HFF-Myc (cell line): ENCODE measurements at places on chromosomes 2 and 18.

- no peak for DNase-seq
Observed at GRCh38 chr2:22282220-22282619, 1102.8 kb upstream of the KLHL29 start.

DNA sequence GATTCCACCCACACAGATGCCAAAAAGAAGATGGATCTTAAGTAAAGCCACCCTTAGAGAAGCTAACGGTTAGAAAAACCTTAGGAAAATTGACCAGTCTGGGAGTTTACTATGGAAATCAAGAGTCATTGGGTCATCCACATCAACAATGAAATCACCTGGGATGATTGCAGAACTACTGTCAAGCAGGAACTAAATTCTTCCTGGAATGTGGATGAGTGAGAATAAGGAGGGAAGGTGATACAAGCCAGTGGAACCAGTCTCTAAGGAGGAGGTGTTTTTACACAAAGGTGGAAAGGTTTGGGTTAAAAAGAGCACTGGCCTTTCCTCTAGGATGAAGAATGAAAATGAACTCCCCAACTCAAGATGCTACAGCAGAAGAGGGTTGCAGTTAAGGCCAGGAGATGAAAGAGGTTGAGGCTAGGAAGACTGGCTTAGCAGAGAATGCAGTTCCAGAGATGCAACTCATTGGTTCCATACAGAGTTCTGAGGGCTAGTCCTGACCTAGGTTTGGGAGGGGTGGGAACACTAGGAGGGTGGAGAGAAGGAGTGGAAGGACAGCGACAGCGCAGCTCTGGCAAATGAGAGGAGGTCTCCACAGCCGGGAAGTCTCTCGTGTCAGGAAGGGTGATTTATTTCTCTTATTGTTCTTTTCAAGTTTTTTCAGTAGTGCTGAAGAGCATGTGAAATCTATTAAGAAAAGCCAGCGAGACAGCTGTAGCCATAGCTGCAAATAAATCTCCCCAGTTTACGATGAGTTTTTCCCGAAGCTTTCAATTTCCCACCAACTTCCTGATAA, 27.7 kb upstream of the KDM3A start:
- DNase-seq, result no peak

- DNase-seq, result no peak
Observed at GRCh38 chr18:13605901-13606300, 120.5 kb downstream of the FAM210A start.

DNA sequence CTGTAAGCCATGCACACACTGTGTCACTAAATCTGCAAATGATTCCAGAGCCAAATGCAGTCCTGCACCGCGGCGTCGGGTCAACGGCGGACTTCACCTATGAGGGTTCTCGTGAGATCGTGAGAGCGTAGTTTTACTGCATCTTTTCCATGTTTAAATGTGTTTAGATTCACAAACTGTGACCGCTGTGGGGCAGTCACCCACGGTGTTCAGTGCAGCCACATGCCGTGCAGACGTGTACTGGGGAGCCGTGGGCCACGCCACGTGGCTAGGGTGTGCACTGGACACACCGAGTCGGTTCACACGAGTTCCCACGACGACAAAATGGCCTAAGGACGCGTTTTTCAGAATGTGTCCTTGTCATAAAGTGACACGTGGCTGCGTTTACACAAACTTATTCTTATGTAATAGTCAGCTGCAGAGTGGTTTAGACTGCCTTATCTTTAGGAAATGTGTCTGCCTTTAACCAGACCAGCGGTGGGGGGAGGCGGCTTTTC, 34.1 kb downstream of the NFATC1 start:
- DNase-seq, result no peak

- no peak for DNase-seq
Observed at GRCh38 chr2:209468846-209469245, 45.0 kb downstream of the MAP2 start.

- DNase-seq, result no peak
Observed at GRCh38 chr18:27665264-27665799, 480.2 kb upstream of the CHST9 start.

- no peak for DNase-seq
Observed at GRCh38 chr2:207073801-207074678, 91.7 kb downstream of the KLF7 start.

GRCh38 chr18:36638224-36638623, 190.6 kb downstream of the TPGS2 start:
- DNase-seq, result no peak

DNA sequence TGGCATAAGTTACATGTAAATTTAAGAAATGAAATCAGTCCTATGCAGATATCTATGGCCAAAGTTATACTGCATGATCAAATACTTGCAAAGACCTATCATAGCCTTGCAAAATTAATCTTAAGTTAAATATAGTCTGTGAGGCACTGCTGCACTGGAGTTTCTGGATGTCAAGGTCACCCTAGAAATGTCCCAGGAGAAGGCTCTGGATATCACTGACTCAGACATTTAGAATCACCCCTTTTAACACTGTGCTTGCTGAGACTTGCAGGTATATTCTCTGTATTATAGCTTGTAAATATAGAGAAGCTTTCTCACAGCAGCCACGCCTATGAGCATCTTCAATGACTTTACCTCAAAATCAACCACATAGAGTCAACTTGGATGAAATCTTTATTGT, 51.5 kb downstream of the ETAA1 start:
- DNase-seq, result no peak
